Activated CD4-positive, alpha-beta memory T cell treated with anti-CD3 and anti-CD28 coated beads for 36 hours (primary cell): ENCODE measurements at places on chromosomes 1 and 21. TPM values are rescaled to one million over a fixed set of nuclear protein-coding genes. Genes with fewer than 3 reads are reported as not detected.

DNA sequence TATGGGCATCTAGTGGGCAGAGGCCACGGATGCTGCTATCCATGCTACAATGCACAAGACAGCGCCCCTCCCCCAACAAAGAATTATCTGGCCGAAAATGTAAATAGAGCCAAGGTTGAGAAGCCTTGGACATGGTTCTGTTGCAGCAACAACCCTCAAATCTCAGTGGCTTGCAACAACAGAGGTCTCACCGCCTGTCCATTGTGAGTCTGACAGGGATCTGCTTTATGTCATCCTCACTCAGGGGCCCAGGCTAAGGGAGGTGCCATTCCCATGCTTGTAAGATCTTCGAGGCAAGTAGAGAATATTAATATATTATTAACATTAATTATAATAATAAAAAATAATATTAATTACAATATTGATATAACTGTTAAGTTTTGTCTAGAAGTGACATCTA, 9.5 kb upstream of the PITHD1 start:
- no peak for DNase-seq
- no peak overlapping the region for H3K27ac ChIP-seq
- peaks cover 2% of the 10 kb centered on the region for H3K4me1 ChIP-seq

GRCh38 chr1:246428542-246429308, 78.4 kb downstream of the SMYD3 start:
- DNase-seq = peak; percentile 78
- H3K27ac ChIP-seq = no peak overlapping the region
- H3K27me3 ChIP-seq = no peaks in the 10 kb centered on the region

- H3K36me3 ChIP-seq = no peaks in the 10 kb centered on the region
- no peak for DNase-seq
- H3K27me3 ChIP-seq = peaks cover 2% of the 10 kb centered on the region
- H3K4me3 ChIP-seq = no peak overlapping the region
Observed at GRCh38 chr1:242128951-242129502, 130.1 kb upstream of the MAP1LC3C start.

Gene ILDR2
- total RNA-seq = 12.5 TPM

- H3K36me3 ChIP-seq = no peaks in the 10 kb centered on the region
- H3K4me3 ChIP-seq = peak overlapping the region; percentile 78
- H3K4me1 ChIP-seq = peaks cover 30% of the 10 kb centered on the region
- DNase-seq = peak; percentile 86
Observed at GRCh38 chr1:148318123-148318903, 164.8 kb downstream of the PPIAL4G start.

Gene COL11A1
- not detected for total RNA-seq

Gene PROK1
- not detected for total RNA-seq

Gene EDARADD
- 4.8 TPM for total RNA-seq

DNA sequence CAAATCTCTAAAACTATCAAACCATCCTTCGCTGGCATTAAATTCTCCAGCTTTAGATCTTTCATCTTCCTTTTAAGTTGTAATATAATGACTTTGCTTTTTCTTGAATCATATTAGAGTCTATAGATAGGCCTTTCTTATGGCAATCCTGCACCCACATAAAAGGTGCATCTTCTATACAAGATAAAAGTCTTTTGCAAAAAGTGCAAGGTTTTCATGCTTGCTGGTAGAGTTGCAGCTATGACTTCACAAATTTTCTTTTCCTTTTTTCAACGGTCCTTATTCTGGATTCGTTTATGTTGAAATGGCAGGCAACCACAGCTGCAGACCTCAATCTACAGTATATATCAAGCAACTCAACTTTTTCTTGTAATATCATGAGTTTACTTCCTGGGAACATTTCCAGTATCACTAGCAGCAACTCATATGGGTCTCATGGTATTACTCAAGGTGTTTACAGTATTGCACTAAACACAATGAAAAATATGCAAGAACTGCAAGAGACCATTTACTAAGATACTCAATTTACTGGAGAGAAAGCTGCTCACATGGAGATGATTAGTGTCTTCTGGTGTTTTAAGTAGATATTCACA, 22.1 kb downstream of the OMA1 start:
- H3K4me1 ChIP-seq = peaks cover 19% of the 10 kb centered on the region
- H3K27ac ChIP-seq = no peak overlapping the region
- no peak overlapping the region for H3K4me3 ChIP-seq
- H3K36me3 ChIP-seq = peaks cover 8% of the 10 kb centered on the region

GRCh38 chr1:75234562-75234961, 100.4 kb downstream of the LHX8 start:
- no peak for DNase-seq
- no peak overlapping the region for H3K4me3 ChIP-seq
- no peaks in the 10 kb centered on the region for H3K4me1 ChIP-seq
- H3K36me3 ChIP-seq = no peaks in the 10 kb centered on the region
- H3K27me3 ChIP-seq = no peaks in the 10 kb centered on the region
- no peak overlapping the region for H3K27ac ChIP-seq

DNA sequence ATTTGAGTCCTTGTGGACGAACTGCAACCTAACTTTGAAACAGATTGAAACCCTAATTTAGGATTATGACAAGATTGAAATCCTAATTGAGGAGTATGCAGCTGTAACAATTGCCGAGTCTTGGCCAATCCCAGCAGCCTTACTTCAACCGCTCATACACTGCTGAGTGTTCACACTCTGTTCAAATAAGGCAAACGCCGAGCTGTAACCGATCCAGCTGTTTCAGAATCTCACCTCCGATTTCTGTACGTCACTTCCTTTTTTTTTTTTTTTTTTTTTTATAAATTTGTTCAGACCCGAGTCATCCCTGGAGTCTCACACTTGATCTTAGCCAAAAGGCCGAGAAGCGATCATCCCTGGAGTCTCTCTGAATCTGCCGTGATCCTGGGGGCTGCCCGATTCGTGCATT, 22.3 kb upstream of the ATP5PO start:
- H3K4me3 ChIP-seq = peak overlapping the region; percentile 22
- H3K4me1 ChIP-seq = peaks cover 76% of the 10 kb centered on the region
- H3K27me3 ChIP-seq = no peaks in the 10 kb centered on the region
- H3K36me3 ChIP-seq = peaks cover 11% of the 10 kb centered on the region
- DNase-seq = peak; percentile 73

Gene DCDC2B
- not detected for total RNA-seq

Gene SLC26A9
- total RNA-seq = not detected

Gene CNTN2
- total RNA-seq = not detected
